ENCODE measurements at places on chromosomes 12 and 14.

DNA sequence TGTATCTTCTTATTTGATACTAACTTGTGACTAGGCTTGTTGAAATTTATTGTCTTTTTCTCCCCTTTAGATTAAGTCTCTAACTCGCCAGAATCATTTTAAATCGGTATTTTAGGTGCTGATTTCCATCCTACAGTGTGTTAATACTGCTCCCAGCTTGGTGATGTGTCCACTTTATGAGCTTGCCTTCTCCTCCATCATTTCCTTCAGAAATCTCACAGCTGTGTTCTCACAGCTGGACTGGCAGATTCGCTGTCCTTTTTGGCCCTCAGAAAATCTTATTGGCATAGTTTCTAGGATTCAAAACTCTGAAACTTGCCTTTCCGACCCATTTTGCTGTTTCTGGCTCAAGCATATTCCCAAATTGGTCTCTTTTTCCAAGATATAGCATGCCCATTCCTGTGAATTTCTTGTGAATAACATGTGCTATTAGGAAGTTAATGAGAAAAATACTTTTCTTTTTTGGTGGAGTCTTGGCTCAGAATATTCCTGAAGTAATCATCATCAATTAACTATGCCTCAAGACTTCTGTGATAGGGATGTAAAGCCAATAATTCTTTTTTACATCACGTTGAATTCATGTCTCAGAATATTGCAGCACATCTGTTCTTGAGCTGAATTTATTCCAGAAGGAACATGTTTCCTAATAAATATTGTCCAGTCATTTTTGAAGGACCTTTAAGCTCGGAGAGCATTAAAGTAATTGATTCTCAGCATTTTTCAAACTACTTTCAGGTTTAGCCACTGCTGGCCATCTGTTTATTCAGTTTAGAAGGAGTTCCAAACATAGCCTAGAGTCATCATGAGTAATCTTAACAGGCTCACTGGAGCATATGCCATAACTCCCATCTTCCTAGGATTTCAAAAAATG lies 50.0 kb upstream of the USP44 start:
- no peak for DNase-seq

DNA sequence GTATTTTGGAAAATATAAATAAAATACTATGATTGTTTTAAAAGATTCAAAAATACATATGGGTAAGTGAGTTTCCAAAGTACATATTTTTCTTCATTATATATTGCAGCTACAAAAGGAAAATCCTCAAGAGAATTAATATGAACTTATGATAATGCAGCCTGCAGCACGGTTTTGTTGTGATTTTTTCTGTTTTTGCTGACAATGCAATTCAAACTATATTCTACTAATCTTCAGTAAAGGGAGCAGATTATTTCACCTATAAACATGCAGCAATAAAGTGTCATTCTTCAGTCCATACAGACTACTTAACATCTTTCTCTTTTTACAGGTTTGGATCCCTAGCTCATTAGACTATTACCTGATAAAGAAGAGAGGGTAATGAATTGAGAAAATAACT lies 582.1 kb upstream of the MGAT4C start:
- DNase-seq: no peak

GRCh38 chr14:71474301-71475265 lies 457.6 kb upstream of the RGS6 start:
- no peak for DNase-seq

DNA sequence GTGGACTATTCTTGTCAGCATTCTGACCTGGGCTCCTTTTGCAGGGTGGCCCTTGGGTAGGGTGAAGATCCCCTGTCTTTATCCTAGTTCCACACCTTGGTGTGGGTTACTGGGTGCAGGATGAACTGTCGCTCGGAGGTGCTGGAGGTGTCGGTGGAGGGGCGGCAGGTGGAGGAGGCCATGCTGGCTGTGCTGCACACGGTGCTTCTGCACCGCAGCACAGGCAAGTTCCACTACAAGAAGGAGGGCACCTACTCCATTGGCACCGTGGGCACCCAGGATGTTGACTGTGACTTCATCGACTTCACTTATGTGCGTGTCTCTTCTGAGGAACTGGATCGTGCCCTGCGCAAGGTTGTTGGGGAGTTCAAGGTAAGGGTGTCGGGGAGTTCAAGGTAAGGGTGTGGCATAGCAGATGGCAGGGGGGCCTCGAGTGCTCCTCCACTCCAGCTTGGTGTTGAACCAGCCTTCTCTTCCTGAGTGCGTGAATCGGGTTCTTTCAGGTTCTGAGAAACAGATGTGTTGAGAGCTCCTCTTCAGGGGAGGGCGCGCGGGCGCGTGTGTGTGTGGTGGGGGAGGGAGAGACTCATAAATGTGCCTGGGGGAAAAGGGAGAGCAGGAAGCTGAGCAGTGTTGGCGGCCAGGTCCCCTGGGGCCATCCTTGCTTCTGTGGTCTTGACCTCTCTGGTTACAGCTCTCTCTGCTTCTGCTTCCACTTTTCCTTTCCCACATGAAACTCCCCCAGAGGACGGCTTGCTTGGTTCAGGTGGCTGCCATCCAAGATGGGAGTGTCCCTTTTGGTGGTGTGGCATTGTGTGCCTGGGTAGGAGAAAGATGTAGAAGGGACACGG lies 4.0 kb downstream of the ATG101 start:
- DNase-seq: no peak

Measured in GM13976 (cell line).